ENCODE measurements at places on chromosomes 16 and 17. TPM values are rescaled to one million over a fixed set of nuclear protein-coding genes. Genes with fewer than 3 reads are reported as not detected.

KIAA0513 gene
- 4.4 TPM for total RNA-seq

DPEP1 gene
- not detected for total RNA-seq

LITAFD gene
- not detected for total RNA-seq

CMTR2 gene
- total RNA-seq: 12.6 TPM

ENPP7 gene
- not detected for total RNA-seq

ZFP3 gene
- total RNA-seq: 0.40 TPM

APPBP2 gene
- total RNA-seq: 56.4 TPM

GPT2 gene
- 67.1 TPM for total RNA-seq
